ENCODE measurements at places on chromosomes 2 and 18.
A peak's percentile ranks its signal among the peaks of the same experiment; 100 is the strongest.

DNA sequence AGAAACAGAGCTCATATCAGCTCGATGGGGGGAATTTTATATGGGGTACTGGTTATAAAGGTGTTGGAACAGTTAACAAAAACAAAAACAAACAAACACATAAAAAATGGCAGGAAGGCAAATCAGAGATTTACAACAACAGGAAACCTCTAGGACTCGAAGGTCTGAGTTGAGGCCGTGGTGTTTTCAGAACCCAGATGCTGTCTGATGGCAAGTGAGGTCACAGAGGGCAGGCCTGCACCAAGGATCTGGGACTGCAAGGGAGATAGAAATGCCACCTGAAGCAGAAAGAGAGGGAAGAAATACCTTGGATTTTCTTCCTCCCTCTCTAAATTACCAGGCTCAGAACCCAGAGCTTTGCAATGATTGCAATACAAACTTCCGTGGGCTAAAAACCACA, 429.5 kb downstream of the ZNF521 start:
- no peak for DNase-seq

GRCh38 chr18:79965119-79965902, 868 bp downstream of the HSBP1L1 start:
- DNase-seq = peak; percentile 75

DNA sequence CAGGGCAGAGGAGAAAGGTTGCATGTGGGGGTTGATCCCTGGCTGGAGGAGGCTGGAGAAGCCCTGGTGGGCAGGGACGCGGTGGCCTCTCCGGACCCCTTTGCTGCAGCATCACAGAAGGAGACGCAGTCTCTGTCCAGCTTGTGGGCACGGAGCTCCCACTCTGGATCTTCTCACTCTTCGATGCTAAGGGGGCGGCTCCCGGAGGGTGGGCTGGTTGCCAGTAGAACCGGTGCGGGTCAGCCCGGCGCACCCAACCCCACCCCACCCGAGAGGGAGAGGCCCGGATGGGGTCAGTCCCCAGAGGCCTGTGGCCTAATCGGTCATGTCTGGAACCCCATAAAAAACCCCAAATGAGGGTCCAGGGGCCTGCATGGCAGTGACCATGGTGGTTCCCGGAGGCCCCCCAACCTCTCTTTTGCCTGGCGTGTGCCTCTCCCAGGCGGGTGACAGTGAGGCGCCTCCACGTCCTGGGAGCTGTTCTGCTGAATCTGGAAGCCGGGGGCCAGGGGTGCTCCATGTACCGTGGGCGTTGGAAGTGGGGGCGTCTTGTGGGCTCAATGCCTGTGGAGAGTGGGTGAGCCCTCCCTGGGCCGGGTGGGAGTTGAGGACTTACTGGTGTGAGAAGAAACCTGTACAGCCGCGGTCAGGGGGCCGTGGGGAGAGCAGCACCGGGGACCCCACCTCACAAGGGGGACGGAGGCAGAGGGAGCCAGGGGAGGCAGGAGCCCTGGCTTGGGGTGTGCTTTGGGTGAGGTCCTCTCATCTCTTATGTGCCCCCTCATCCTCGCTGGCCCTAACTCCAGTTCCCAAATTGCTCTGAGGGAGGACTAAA, 79.6 kb downstream of the RTP5 start:
- no peak for DNase-seq

- peak; percentile 63 for DNase-seq
Observed at GRCh38 chr2:206084439-206084869, 1.5 kb downstream of the INO80D start.

DNA sequence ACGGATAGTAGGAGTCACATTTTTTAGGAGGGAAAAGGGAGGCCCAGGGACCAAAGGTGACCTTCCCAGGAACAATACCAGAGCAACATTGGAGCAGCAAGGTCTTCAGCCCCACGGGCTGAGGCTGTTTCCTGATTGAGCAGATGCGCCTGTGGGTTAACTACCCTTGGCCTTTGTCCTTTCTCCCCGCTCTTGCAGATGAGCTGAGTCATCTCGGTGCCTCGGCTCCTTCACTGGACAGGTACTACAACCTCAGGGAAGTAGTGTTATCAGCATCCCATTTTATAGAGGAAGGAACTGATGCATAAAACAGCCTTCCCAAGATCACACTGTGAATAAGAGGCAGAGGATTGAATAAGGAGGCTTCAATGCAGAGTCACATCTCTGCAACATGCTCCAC, 43.5 kb downstream of the DHRS9 start:
- no peak for DNase-seq
